ENCODE measurements at places on chromosomes 16 and 17. TPM values are rescaled to one million over a fixed set of nuclear protein-coding genes. Genes with fewer than 3 reads are reported as not detected.
A peak's percentile ranks its signal among the peaks of the same experiment; 100 is the strongest.

The PSMC3IP gene
- 4.3 TPM for total RNA-seq

The STH gene
- total RNA-seq, result not detected

DNA sequence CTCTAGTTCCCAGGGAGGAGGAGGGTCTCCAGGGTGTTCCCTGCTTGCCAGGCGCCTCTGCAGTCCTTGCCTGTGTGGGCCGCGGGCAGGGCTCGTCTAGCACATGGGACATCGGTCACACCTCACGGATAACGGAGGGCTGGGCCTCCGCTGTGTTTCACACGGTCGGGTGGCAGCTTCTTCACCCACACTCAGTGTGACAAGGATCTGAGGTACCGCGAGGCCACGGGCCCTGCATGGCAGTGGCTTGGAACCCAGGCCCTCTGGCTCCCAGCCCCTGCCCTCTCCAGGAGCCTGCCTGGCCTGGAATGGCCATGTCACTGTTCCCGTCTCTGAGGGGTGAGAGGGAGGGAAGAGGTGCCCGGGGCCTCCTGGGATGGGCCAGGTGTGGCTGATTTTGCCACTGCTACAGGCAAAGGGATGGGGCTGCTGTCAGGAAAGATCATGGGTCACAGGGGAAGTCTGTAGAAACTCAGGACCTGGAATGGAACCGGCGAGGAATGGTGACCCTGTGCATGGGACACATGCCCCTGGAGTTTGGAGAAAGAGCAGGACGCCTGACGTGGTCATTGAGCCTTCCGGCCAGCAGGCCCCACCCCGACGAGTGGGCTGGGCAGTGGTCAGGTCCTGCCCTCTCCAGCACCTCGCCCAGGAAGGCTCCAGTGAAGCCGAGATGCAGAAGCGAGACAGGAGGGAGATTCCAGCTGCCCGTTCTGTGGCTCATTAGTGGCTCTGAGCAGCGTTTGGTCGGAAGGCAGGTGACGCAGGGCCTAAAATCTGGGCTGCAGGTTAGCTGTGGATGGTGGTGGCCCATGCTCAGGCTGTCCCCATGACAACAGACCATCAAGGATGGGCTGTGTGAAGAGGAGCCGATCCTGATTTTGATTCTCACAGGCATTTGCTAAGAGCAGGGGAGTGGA lies 76.5 kb upstream of the GSE1 start:
- H3K36me3 ChIP-seq, result no peaks in the 10 kb centered on the region
- H3K4me1 ChIP-seq, result peaks cover 5% of the 10 kb centered on the region
- H3K27me3 ChIP-seq, result peaks cover 7% of the 10 kb centered on the region

- peaks cover 7% of the 10 kb centered on the region for H3K36me3 ChIP-seq
- peak within 1 kb of the TSS; percentile 87 for H3K4me3 ChIP-seq
- H3K27me3 ChIP-seq, result no peaks in the 10 kb centered on the region
- H3K27ac ChIP-seq, result peak within 1 kb of the TSS; percentile 68
These were observed at the start of gene PPP4C for GRCh38 chr16:30075503-30076275. TSS of gene PPP4C (plus strand) at chr16:30075994. CDS start at chr16:30076378, 384 bp downstream.

The SYNGR2 gene
- total RNA-seq, result 56.0 TPM
